BE2C (cell line): ENCODE measurements at places on chromosomes 6 and 20.

GRCh38 chr6:169905041-169905807 is 153.8 kb downstream of the ERMARD start:
- no peak for DNase-seq

- no peak for DNase-seq
These were observed 43.4 kb downstream of the TAF8 start for GRCh38 chr6:42093582-42094329.

- no peak for DNase-seq
These were observed 7.8 kb upstream of the DLL1 start for GRCh38 chr6:170298688-170299087.

GRCh38 chr6:143223895-143224294 is 163.2 kb downstream of the AIG1 start:
- no peak for DNase-seq

DNA sequence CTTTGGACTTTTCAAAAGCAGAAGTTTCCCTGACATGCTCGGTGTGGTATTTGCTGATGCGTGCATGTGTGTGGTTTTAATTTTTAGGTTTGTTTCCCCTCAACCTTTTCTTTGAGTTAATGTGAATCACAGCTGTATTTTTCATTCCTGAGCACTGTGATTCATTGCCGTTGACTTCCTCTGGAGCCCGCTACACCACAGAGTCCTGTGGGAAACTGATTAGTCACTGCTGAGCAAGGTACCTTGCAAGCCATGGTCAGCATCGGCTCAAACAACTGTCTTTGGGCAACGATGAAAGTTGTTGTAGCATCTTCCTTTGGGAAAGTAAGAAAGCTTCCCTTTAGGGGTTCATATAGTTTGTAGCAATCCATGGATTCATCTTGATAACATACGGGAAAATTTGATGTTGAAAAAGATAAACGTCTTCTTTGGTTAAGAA is 57.5 kb downstream of the RIN2 start:
- DNase-seq: no peak

DNA sequence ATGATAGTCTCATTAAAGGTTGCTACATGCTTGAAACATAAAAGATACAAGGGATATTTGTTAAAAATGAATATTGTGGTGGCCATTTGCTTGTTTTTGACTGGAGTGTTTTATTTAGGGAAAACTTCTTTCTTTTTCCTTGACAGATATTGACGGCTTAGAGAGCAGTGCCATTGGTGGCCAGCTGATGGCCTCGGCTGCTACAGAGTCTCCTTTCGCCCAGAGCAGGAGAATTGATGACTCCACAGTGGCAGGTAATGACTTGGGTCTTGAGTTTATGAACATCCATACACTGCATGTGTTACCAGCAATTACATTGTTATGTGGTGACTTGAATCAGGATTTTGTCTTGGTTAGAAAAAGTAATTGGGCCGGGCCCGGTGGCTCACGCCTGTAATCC is 67.5 kb upstream of the PBOV1 start:
- no peak for DNase-seq

- no peak for DNase-seq
These were observed 17.3 kb downstream of the PLN start for GRCh38 chr6:118565311-118565960.

DNA sequence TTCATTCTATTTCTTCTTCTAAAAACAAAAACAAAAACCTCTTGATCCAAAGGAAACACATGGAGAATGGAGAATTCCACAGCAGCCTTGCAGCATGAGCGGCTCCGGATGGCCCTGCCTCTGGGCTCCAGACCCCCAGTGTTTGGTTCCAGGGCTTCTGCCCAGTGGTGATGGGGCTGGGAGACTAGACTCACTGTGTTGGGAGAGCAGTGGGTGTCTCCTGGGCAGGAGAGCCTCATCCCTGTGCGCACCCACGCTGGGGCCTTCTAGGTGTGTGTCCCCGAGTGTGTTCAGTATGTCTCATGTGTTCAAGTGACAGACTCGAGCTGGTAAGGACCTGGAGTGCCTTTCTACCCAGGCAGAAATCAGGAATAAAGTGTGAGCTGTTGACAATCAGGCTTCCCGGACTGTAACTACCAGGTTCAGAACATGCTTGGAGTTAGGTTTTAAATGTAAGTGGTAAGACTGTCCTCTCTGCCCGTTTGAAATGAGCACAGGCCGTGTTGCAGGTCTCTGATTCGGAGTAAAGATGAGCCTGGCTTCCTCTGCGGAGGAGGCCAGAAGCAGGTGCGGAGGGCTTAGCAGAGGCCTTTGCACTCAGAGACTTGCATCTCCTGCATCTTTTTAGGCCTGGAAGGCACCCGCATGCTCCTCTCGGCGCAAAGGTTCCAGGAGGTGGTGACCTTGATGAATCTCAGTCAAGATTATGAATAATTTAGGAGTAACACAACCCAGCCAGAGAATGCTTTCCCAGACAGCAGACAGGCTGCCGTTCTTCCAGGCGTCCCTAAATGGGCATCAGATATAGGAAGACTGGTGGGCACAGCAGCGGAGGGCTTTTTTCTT is 253.6 kb downstream of the CDH26 start:
- DNase-seq: no peak

- DNase-seq: no peak
These were observed 5.2 kb downstream of the NKAIN4 start for GRCh38 chr20:63248835-63249591.

DNA sequence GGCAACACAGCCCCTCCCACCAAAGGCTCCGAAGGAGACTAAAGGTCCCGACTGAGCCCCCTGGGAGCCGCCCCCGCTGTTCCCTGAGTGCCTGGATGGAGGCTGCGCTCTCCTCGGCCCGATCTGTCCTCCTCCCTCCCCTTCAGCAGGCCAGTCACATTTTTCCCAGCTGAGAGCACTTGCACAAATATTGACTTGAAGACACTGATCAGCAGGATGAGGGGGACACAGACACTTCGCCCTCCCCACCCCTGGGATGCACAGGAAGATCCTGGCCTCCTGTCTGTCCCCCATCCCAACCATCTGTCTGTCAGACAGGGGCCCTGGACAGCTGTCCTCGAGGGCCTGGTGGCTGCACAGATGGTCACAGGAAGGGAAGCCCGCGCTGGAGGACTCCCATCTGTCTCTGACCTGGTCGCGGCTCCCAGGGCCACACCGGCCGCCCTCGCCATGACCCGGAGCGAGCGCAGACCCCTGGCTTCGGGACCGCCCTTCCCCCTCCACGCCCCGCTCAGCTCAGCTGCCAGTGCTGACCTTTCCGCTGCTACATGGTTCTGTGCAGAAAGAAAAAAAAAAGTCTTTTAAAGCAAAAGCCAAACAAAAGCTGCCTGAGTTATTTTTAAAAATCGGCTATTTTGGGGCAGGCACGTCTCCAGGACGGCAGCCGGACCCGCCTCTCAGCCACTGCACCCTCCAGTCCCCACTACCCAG is 11.1 kb downstream of the LAMA5 start:
- peak; percentile 18 for DNase-seq
